ENCODE measurements at places on chromosomes 6 and 20. TPM values are rescaled to one million over a fixed set of nuclear protein-coding genes. Genes with fewer than 3 reads are reported as not detected.

The DDO gene
- total RNA-seq, result 0.29 TPM

The PTK6 gene
- total RNA-seq, result 0.06 TPM

The ADGB gene
- not detected for total RNA-seq

The PNLDC1 gene
- not detected for total RNA-seq

The TRIM10 gene
- 0.50 TPM for total RNA-seq

The RNF144B gene
- 20.0 TPM for total RNA-seq

The PRSS16 gene
- not detected for total RNA-seq

The ETV7 gene
- total RNA-seq, result 0.71 TPM

The HLA-DRB1 gene
- total RNA-seq, result 51.9 TPM
